ENCODE measurements at places on chromosomes 5 and 9.

DNA sequence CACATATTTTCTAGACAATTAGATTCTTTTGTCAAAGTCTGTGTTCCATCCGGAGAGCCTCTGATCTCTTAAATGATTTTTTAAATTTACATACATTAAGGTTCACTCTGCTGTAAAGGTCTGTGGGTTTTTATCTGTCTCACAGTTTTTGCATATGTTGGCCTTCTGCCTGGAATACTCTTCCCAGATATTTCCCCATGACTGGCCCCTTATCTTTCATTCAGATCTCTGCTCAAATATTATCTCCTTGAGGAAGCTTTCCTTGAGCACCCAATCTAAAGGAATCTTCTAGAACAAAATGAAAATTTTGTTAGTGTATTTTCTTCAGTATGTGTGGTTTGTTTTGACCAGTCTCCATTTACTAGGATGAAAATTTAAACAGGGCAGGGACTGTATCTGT is 26.3 kb downstream of the FAF2 start:
- DNase-seq = peak; percentile 22

GRCh38 chr9:21579247-21579671 is 97.1 kb upstream of the IFNE start:
- no peak for DNase-seq

- no peak for DNase-seq
These were observed 140.5 kb upstream of the PITX1 start for GRCh38 chr5:135174315-135175096.

DNA sequence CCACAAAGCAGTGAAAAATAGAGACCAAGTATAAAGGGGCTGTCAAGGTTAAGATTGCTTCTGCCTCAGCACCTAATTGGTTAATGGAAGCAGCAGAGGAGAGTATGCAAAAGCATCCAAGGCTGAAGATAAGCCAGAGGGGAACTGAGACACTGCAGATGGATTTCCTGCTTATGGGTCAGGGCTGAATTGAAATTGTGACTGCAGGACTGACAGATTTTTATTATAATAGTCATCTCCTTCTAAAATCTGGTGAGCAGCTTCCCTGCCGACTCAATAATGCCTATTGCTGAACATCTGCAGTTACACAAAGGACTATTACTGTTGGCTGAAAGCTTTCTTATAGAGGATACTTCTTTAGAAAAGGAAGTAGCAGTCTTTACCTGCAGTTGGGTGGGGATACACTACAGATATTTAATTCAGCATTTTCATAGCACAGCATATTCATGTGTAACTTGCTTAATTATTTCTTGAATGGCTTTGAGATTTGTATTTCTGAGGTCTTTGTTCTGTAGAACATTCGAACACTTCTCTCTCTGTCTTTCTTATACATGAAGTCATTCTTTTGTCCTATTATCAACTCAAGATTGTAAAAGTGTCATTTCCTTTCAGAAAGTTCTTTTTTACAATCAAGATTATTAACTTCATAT is 363.0 kb upstream of the RIOK2 start:
- DNase-seq = peak; percentile 24

GRCh38 chr5:177364159-177364962 is 6.6 kb downstream of the RGS14 start:
- DNase-seq = no peak

DNA sequence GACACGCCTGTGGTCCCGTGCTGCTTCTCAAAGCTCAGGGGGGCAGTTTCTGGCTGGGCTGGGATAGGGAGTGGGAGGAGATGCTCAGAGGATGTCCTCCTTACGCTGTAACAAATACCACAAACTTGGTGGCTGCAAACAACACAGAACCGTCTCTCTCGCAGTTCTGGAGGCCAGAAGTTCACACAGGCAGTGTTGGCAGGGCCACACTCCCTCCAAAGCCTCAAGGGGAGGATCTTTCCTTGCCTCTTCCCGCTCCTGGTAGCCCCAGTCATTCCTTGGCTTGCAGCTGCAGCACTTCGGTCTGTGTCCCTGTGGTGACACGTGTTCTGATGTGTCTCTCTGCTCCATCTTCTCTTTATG is 10.4 kb upstream of the ORM1 start:
- no peak for DNase-seq

DNA sequence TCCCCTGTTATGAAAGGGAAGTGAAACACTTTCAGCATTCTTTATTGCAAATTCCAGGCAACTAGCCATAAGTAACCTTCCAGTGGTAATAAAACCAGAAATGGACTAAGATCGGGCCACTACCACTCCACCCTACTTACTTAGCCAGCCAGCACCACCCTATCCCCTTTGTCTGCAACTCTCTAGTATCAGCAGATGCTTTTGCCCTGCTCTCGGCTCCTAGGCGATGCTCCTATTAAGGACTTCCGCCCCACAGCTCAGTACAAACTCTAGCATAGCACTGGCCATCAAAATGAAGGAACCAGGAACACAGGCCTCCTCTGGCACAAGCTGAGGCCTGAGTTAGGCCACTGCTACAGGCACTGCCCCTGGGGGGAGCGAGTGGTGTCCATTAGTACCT is 81.2 kb downstream of the GLDC start:
- DNase-seq = no peak

DNA sequence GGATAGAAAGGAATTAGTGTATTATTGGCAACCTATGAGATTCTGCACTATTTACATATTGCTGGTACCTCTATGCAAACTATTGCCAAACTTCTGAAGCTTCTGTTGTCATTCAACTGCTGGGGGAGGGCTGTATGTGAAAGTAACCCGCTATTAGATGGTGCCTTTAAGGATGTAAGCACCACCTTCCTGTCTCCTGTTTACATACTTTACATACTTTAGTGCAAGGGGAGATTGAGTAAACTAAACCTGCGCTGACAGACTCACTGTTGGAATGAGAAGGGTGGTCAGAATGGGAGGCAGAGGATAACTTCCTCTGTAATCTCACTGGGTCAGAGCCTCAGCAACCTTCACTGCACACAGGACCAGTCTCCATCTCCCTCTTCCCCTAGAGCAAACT is 123.8 kb downstream of the NR3C1 start:
- no peak for DNase-seq

- DNase-seq = no peak
These were observed 152.4 kb upstream of the PHYKPL start for GRCh38 chr5:178384816-178385495.

DNA sequence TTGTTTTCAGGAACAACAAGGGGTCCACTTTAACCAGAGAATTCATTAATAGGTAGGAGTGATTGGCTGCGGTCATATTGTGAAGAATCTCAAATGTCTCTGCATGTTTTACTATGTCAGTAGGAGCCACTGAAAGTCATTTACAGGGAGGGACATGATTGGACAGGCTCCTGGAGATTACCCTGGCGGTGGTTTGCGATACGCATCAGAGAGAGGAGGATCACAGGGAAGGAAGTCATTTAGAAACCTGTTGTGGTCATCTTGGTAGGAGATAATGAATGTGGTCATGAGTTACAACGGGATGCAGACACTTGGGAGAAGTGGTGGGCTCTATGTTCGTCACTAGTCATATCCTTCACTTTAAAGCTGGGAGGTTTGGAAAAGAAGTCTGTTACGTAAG is 262.8 kb downstream of the FAM114A2 start:
- DNase-seq = no peak

DNA sequence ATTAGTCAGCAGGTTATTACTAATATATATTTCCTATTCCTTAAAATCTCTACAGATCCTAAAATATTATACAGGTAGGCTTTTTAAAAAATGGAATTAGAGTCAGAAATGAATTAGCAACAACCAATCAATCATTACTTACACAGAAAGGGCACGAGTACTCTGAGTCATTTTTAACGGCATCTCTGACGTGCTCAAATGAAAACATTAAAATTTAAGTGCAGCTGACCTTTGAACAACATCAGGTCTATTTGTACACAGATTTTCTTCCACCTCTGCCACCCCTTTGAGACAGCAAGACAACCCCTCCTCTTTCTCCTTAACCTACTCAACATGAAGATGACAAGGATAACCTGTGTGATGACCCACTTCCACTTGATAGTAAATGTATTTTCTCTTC is 19.1 kb downstream of the AUH start:
- DNase-seq = no peak

- peak; percentile 42 for DNase-seq
These were observed 34.4 kb downstream of the ERGIC1 start for GRCh38 chr5:172868436-172868923.

DNA sequence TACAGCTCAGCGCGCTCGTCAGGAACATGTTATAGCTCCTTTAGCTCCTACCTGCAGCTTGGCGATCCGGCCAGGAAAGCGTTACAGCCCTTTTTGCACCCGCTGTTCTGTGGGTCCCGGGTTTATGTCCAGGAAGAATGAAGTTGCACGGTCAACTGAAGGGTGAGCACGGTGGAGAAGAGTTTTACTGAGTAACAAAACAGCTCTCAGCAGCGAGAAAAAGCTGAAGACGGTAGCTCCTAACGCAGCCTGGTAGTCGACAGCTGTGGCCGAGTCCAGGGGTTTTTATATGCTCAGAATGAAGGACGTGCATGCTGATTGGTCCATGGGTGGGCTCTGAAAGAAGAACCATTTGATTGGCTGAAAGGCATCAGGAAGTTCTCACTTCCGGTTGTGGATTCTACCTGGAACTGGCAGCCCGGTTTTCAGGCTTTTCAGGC is 1830.1 kb upstream of the NUDT12 start:
- DNase-seq = no peak

GRCh38 chr5:132114150-132115121 is 40.8 kb downstream of the CSF2 start:
- no peak for DNase-seq
